Left renal pelvis (tissue), 4 donors: ENCODE measurements at places on chromosomes 5 and 9. TPM values are rescaled to one million over a fixed set of nuclear protein-coding genes. Genes with fewer than 3 reads are reported as not detected.

CATSPER3 gene
- 0.67 TPM for polyA plus RNA-seq

HIGD2A gene
- polyA plus RNA-seq: 70.6 TPM

CCL27 gene
- polyA plus RNA-seq: 0.66 TPM

EIF4E1B gene
- not detected for polyA plus RNA-seq

PTGDS gene
- polyA plus RNA-seq: 66.7 TPM

SPEF2 gene
- 24.6 TPM for polyA plus RNA-seq

F2RL1 gene
- polyA plus RNA-seq: 33.5 TPM

CER1 gene
- polyA plus RNA-seq: 0.98 TPM

BHMT2 gene
- 57.7 TPM for polyA plus RNA-seq

SLC6A19 gene
- 24.4 TPM for polyA plus RNA-seq

SLC36A2 gene
- 8.2 TPM for polyA plus RNA-seq

PRR16 gene
- polyA plus RNA-seq: 2.2 TPM

LURAP1L gene
- 21.2 TPM for polyA plus RNA-seq

ANKRD31 gene
- polyA plus RNA-seq: 0.48 TPM

TAF1L gene
- polyA plus RNA-seq: 0.03 TPM

DMAC1 gene
- polyA plus RNA-seq: 89.8 TPM

TRIM36 gene
- 2.7 TPM for polyA plus RNA-seq

SH3PXD2B gene
- 63.9 TPM for polyA plus RNA-seq

GABRP gene
- 0.29 TPM for polyA plus RNA-seq

LECT2 gene
- polyA plus RNA-seq: 1.3 TPM
